ENCODE measurements at places on chromosomes 13 and 19.

- peak; percentile 42 for DNase-seq
Measured at GRCh38 chr13:76016799-76017400, 380.8 kb downstream of the LMO7 start.

GRCh38 chr19:43662487-43662886, 7.5 kb downstream of the PLAUR start:
- no peak for DNase-seq

DNA sequence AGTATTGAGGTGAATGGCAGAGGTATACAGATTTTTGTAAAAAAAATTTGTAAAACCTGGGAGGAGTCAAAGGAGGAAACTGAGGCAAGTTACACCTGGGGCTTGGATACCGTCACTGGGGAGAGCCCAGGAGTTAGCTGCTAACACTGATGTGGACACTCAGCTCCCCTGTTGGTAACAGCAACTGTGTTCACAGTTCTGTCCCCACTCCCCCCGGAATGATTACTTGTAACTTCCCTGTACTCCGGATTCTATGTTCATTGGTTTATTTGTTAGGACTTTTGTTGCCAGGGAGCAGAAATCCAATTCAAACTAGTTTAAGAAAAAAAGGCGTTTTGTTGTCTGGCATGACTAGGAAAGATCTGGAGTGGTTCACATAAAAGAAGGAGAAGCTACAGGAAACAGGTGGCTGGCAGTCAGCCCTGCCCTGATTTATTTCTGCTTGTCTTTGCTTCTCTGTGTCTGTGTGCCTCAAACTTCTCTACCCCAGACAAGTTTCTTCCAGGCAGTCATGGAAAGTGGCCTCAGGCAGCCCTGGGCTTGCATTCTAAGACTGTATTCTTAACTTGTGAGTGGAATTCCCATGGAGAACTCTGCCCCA, 2.3 kb upstream of the GPR12 start:
- DNase-seq = no peak

- DNase-seq = peak; percentile 16
Measured at GRCh38 chr13:75760131-75761021, 124.2 kb downstream of the LMO7 start.

DNA sequence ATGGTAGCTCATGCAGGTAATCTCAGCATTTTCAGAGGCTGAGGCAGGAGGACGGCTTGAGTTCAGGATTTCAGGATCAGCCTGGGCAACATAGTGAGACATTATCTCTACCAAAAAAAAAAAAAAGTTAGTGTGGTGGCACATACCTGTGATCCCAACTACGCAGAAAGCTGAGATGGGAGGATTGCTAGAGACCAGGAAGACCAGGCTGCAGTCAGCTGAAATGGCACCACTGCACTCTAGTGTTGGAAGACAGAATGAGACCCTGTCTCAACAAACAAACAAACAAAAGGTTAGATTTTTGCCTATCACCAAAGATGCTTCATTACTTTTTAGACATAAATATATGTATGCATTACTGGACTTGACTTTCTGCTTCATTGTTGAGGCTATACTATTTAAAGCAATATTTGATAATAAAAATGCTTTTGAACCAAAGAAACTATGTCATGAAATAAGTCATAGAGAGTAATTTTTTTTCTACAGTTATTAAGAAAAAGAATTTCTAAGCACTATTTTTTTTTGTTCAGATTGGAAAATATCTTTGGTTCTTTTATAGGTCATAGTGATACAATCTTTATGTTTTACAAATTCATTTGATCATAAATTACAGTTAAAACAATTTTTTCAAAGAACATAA, 1180.1 kb upstream of the ATXN8OS start:
- no peak for DNase-seq

DNA sequence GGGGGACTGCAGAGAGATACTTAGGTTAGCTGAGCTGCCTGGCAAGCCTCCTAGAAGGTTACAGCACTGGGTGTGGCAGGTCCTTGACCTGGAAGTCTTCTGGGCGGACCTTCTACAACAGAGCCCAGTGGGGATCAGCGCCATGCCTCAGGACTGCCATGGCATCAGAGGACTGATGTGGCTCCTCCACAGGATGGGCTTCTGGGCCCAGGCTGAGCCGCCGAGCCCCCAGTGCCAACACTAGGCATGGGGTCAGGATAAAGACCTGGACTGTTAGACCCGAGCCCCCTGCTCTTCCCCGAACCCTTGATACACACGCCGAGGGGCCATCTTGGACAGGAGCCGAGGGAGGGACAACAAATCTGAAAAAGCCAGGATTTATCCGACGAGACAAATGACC, 64.0 kb upstream of the SOX21 start:
- DNase-seq = no peak

DNA sequence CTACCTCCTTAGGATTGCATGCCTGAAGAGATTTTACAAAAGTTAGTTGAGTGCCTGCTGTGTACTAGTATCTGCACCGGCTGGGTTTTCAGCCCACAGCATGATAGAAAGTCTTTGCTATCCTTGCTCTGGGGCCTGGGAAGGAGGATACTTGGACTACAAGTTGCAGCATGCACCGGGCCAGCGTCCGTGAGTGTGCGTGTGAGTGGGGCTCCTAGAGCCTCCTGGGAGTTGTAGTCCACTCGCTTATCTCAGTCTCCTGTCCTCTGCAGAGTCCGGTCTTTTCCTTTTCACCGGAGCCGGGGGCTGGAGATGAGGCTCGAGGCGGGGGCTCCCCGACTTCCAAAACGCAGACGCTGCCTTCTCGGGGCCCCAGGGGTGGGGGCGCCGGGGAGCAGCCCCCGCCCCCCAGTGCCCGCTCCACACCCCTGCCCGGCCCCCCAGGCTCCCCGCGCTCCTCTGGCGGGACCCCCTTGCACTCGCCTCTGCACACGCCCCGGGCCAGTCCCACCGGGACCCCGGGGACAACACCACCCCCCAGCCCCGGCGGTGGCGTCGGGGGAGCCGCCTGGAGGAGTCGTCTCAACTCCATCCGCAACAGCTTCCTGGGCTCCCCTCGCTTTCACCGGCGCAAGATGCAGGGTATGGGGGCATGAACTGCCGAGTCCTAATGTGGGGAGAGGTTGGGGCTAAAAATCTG, 20.6 kb downstream of the BRSK1 start:
- peak; percentile 75 for DNase-seq

DNA sequence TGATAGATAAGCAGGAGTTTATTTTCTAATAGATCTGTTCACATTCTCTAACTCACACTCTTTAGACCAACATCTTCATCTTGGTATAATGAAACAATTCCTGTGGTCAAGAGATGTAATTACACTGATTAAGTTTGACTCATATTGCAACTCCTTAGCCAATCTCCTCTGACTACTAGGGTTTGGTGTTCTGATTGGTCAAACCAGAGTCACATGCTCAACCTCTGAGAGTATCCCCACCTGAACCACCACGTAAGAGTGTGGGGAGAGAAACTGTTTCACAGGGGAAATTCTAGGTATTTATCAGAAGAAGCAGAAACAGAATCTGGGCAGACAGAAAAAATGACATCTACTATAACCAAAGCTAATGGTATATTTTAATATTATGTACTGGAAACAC, 42.4 kb downstream of the UQCRFS1 start:
- DNase-seq = no peak

- DNase-seq = peak; percentile 14
Measured at GRCh38 chr19:44848036-44848811, 2.1 kb downstream of the NECTIN2 start.

- no peak for DNase-seq
Measured at GRCh38 chr13:90105849-90106496, 1241.5 kb upstream of the MIR17HG start.

DNA sequence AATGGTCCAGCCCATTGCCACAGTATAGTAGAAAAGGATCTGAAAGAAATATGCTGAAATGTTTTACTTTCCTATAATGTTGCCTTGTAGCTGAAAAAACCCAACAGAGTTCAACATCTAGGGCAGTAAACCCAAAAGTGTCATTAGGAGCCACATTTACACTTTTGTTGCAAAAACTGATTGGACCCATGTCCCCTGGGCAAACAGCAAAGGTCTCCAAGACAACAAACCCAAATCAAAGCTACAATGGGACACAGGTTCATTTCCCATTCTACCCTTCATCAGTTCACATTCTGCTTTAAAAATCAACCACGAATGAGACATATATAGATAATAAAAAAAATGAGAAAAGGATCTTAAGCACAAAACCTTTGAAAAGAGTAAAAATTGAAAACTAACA, 744.8 kb downstream of the PCDH17 start:
- no peak for DNase-seq

DNA sequence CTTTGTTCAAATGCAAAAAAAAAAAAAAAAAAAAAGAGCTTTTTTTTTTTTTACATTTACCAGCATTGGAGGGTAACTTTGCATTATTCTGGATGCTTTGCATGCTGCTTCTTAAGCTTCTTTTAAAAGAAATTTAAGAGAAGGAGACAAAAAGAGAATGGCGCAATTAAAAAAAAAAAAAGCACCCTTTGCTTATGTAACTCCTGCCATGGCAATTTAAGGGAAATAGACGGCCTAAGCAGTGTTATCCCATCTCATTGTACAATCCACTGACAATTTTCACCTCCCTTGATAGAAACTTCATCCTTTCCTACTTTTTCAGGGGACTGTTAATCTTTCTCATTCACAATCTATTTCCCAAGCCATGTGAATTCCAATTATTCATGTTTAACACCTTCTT, 129.8 kb downstream of the KCTD12 start:
- DNase-seq = no peak

GRCh38 chr19:8866344-8866743, 34.2 kb downstream of the MBD3L1 start:
- DNase-seq = no peak

DNA sequence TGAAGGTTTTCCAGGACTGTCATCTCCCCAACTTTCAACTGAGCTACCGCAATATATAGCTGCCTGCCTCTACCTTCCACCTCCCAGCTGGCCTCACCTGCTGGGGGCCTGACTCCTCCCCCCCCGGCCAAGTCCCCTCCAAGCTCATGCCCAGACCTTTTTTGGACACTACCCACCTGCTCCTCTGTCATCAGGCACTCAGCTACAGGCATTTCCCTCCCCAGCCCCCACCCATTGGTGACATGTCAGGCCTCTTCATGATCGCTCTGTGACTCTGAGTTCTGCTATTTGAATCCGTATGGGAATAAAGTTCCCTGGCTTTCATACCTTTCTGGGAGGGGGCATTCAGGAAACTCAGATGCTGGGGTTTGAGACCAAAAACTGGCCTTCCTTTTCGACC, 1.8 kb downstream of the PRKACA start:
- DNase-seq = no peak

- DNase-seq = peak; percentile 6
Measured at GRCh38 chr13:34863360-34864135, 78.5 kb upstream of the NBEA start.

GRCh38 chr19:4124638-4125037, 716 bp upstream of the MAP2K2 start:
- no peak for DNase-seq

DNA sequence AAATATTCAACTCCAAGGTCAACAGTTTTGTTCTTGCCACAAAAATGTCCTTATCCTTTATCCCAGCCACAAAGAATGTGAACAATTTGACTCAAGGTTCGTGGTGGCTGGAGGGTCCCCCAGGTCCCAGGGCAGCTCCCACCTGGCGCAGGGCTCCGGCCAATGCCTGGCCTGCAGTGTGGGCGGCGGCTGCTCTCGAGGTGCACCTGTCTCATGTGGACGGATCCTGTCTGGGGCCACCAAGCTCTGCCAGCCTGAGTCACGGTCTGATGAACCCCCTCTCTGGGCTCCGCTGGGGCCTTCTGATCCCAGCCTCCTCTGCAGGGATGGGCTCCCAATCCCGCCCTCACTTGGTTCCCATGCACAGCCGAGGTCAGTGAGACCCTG, 49.4 kb downstream of the GAS6 start:
- no peak for DNase-seq

- DNase-seq = no peak
Measured at GRCh38 chr13:33369073-33369472, 83.5 kb upstream of the STARD13 start.

GRCh38 chr13:38617936-38618335, 68.9 kb upstream of the FREM2 start:
- no peak for DNase-seq

DNA sequence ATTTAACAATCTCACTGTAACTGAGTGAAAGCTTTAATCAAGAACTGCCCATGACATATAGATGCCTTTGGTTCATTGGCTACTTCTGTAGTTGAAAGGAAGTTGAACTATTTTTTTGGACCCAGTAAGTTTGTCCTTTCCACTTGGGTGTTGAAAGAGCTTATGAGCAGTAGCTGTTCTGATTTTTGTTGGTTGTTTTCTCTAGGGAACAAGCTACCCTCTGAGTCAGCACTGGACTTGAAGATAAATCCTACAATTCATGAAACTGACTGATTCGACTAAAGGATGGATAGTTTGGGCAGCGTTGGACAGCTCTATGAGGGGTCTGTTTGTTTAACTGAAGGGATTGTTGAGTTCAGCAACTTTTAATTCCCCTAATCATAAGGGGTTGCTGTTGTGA, 101.0 kb downstream of the PAN3 start:
- no peak for DNase-seq

GRCh38 chr13:113968463-113969310, 5.2 kb downstream of the C13orf46 start:
- DNase-seq = no peak

DNA sequence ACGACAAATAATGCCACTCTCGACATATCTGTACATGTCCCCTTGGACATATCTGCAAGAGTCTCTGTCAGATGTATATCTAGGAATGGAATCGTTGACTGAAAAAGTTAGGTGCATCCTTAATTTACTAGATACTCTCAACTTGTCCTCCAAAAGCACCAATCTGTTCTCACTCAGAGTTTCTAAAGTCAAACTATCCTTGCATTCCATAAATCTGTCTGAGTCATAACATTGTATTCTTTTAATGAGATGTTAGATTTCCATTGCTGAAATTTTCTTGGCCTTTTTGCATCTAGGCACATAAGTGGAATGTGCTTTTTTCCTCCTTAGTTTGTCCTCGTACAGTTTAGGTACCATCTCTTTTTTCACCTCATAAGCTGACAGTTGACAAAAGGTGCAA, 139.8 kb downstream of the PTPRS start:
- no peak for DNase-seq

GRCh38 chr13:101416181-101417042, at the start of gene NALCN:
Gene NALCN, minus strand, starts transcription at chr13:101416508. Its CDS starts 17,382 bp downstream, at chr13:101399126.
- peak; percentile 13 for DNase-seq

DNA sequence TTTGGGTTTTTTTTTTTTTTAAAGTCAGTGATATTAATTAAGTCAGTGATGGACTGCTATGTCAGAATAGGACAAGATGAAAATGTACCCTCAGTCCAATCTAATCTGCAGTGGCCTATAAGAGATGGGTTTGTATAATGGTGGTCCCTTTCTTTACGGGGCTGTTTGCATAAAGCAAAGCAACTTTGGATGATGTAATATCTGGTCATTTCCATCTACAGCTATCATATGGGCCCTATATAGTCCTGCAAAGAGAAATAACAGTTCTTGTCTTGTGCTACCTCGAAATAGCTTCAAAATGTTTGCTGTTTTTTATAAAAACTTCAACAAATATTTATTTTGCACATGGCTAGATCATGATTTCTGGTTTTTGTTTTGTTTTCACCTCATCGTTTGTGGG, 20.2 kb upstream of the POMP start:
- no peak for DNase-seq

Measured in activated CD4-positive, alpha-beta T cell treated with anti-CD3 and anti-CD28 coated beads for 36 hours (primary cell).